Forelimb muscle (tissue), 1 donor: ENCODE measurements at places on chromosomes 5 and 9.

GRCh38 chr5:172678902-172679301 is 37.8 kb downstream of the NEURL1B start:
- no peak for DNase-seq

- DNase-seq, result no peak
Observed at GRCh38 chr9:115606838-115607237, 488.9 kb upstream of the TNC start.

DNA sequence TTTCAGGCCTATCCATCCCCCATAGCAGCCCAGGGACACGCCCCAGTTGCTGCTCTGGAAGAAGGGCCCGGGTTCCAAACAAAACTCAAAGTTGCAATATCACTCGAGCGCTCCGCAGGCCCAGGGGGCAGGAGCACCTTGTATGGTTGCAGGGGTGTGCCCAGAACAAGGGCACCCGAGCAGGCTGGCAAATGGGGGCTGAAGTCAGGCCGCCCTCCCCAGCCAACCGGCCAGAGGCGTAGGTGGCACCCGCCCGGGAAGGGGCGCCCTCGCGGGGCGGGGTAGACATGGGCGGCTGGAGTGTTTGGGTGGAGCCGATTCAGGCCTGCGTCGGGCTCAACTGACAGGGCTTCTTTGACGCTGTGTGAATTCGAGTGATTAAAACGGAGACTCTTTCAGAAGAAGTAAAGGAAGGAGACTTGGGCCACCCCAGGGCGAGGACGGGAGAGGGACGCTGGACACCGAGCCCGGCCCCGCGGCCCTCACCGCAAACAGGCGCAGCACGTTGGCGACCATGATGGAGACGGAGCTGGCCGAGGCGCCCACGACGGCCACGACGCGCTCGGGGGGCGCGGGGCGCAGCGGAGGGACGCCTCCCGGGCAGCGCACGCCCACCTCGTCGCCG is 1.1 kb downstream of the GRM6 start:
- DNase-seq, result no peak

DNA sequence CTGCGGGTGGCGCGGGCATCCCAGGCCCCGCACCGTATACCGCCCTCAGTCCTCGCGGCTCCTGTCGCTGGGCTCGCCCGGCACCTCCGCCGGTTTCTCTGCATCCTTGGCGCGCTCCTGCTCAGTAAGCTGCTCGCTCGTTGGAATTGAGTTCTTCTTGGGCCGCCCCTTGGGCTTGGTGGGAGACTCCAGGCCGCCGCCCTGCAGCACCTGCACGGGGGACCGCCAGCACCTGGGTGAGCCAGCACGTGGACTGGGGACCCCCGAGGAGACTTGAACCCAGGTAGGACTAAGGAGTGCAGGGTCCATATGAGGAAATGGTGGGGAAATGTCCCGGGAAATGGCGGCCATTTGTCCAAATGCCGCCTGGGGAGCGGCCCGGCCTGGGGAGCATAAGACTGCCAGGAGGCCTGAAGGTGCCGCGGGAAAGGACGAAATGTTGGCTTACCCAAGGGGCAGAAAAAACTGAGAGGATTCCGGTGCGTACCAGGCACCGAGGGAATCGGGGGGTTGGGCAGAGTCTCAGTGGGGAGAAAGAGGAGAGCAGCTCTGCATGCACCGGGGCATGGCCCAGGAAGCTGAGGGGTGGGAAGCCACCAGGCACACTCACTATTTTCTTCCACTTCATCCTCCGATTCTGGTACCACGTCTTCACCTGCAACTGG is 2.9 kb downstream of the BARX1 start:
- no peak for DNase-seq

GRCh38 chr5:91126888-91127287 is 256.2 kb downstream of the ARRDC3 start:
- no peak for DNase-seq

- DNase-seq, result no peak
Observed at GRCh38 chr9:105447386-105447813, 434 bp upstream of the FSD1L start.

- no peak for DNase-seq
Observed at GRCh38 chr5:56227691-56228090, 5.4 kb downstream of the ANKRD55 start.

DNA sequence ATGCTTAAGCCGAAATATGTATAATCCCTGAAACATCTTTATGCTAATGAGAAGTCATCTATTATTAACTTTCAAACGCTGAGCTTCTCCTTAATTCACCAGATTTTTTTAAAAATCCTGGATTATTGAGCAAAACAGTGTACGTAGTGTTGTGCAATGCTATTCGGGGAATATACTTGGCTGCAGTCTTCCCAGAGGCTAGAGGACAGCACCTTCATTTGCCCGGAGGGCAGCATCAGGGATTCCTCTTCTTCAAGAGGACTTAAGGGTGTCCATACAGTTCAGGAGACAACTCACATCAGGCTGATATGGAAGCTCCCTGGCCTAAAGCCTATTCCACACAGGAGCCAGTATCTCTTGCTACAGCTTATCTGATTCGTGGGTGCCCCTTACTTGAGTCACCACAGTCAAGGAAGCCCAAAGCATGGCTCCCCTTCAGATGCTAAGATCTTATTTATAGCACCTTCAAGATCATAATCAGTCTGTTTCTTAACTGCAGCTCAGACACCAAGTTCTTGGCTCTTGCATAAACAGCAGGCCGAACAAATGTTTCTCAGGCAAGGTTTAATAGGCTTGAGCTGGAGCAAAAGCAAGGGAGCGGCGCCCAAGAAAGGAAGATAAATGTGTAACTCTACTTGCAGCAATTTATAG is 29.4 kb downstream of the NUTM2F start:
- DNase-seq, result no peak

DNA sequence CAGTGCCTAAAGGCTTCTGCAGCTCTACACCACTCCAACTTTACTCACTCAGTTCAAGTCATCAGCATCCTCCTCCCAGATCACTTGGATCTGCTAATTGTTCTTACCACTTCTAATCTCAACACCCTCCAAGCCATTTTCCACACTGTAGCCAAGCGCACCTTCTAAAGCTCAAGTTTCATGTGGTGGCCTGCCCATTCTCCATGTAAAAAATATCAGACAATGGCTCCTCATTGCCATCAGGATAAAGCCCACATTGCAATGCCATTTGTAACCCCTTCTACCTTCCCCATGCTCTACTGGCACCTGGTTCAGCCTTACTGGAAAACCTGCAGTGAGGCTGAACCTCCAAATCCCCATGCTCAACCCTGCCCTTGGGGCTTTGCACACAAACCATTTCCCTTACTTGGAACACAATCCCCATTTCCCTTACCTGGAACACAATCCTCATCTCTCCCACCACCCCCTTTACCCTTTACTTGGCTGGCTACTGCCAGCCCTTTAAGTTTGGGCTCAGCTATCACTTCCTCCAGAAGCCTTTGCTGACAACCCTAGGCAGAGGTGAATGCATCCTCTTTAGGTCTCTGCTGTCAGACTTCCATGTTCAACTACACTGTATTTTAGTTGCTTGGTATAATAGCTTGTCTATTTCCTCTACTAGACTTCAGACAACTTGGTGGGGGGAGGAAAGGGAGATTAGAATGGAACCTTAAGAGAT is 220.0 kb downstream of the TSSK1B start:
- no peak for DNase-seq

- DNase-seq, result no peak
Observed at GRCh38 chr5:179377421-179378115, 32.3 kb upstream of the ADAMTS2 start.

DNA sequence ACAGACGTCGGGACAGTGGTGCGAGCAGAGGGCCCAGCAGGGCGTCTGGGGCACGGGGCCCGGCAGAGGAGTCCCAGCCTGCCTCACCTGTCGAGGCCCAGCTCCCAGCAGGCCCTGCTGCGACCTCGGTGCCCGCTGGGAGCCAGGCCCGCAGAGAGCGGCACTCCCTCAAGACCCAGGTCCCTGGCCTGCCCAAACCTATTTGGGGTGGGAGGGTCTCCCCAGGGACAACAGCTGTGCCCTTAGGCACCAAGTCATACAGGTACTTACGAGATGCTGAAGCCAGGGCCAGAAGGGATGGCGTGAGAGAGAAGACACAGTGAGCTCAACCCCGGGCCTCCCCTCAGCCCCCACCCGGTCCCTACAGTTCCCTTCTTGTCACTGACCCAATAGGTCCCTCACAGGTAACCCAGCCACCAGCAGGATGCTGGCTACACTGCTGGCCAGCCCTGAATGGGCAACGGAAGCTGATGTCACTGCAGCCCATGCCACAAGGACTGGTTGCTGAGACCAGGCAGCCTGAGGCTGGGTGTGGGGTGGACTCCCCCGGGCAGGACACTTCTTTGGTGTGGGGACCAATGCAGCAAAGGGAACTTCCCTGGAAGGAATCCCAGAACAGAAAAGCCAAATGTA is 3.7 kb downstream of the NSMF start:
- no peak for DNase-seq

DNA sequence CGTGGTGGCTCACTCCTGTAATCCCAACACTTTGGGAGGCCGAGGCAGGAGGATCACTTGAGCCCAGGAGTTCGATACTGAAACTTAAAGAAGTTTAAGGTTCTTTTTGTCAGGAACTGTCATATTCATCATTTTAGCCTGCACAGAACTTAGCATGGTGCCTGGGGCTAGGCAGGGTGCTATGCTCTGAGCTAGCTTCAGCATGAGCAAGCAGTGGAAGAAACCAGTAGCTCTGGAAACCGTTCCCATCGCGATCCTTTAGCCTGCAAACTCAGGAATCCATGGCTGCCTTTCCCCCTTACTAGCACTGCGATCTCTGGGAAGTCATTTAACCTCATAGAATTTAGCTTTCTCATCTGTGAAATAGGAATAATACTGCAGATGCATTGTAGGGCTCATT is 80.4 kb downstream of the PTCH1 start:
- no peak for DNase-seq

DNA sequence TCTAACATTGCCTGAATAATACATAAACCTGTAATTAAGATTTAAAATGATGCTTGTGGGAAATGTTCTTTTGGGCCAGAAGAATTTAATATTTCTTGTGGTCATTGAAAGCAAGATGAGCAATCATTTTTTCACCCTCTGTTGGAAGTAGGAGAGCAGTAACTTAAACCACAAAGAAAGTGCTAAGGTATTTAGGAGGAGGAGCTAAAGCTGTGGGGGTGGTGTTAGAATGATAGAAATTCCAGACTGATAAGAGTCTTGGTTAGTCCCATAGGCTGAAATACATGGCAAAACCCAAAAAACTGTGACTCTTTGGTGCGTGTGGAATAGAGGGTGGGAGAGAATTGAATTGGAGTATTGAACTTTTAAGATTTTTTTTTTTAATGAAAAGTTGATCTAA is 247.0 kb downstream of the YTHDC2 start:
- DNase-seq, result no peak

- DNase-seq, result peak; percentile 11
Observed at GRCh38 chr9:70340572-70340971, 73.9 kb downstream of the KLF9 start.

- DNase-seq, result no peak
Observed at GRCh38 chr5:93602241-93603077, 19.4 kb downstream of the NR2F1 start.

DNA sequence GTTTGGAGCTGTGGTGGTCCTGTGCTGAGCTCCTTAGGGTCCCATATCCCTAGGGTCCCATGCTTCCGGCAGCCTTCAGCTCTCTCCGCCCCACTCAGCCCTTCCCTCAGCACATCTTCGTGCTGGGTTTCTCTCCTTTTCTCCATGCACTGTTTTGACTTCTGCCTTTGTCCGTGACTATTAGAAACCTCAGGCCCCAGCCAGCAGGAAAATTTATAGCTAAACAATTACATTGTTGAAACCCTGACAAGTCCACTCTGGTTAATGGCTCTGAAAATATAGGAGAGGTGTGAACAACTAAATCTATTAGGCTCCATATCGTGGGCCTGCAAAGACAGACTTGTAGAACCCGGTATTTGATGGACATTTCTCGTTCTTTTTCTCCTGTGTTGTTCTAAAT is 523.7 kb downstream of the CCDC171 start:
- no peak for DNase-seq

GRCh38 chr9:118303216-118303615 is 599.0 kb downstream of the TLR4 start:
- no peak for DNase-seq

- DNase-seq, result no peak
Observed at GRCh38 chr9:31032206-31032605, 1352.2 kb upstream of the ACO1 start.

GRCh38 chr5:179125789-179126505 is 65.8 kb downstream of the ZNF354C start:
- no peak for DNase-seq

- no peak for DNase-seq
Observed at GRCh38 chr9:21527579-21527978, 45.5 kb upstream of the IFNE start.
